ENCODE measurements at places on chromosomes 7 and 10.

GRCh38 chr10:62264126-62264525 is 4.5 kb downstream of the RTKN2 start:
- DNase-seq: no peak

DNA sequence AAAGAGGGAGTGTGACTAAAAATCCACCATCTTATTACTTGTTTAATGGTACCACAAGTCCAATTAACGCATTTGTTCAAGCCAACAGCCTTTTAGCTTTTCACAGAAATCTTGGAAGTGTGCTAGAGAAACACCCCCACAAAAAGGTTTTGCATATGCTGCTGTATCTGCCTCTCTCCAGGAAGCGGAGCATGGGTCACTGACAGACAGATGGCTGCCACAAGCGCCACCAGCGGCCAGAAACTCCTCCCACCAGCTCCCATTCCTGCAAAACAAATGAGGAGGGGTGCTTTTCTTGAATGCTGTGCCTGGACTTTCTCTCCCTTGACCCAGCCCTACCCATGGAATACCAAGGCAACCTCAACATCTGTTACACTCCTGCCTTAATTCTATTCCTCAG is 176.3 kb upstream of the LRGUK start:
- DNase-seq: no peak

DNA sequence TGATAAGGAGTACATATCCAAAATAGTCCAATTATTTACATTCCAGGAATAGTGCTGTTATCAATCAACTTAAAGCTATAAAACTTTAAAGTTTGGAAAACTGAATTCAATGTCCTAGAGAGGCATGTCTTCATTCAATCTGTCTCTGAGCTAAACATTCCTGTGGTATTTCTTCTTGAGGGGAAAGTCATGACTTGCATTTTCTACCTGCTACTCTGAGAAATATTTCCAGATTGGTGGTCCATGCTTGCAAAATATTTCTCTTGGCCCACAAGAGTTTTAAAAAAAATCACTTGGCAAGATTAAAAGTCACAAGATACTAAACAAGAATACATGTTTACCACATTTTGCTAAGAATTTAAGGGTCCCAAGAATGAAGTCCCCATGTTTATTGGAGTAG is 63.6 kb upstream of the HGF start:
- no peak for DNase-seq

GRCh38 chr10:44402465-44403195 is 17.7 kb upstream of the CXCL12 start:
- DNase-seq: no peak

DNA sequence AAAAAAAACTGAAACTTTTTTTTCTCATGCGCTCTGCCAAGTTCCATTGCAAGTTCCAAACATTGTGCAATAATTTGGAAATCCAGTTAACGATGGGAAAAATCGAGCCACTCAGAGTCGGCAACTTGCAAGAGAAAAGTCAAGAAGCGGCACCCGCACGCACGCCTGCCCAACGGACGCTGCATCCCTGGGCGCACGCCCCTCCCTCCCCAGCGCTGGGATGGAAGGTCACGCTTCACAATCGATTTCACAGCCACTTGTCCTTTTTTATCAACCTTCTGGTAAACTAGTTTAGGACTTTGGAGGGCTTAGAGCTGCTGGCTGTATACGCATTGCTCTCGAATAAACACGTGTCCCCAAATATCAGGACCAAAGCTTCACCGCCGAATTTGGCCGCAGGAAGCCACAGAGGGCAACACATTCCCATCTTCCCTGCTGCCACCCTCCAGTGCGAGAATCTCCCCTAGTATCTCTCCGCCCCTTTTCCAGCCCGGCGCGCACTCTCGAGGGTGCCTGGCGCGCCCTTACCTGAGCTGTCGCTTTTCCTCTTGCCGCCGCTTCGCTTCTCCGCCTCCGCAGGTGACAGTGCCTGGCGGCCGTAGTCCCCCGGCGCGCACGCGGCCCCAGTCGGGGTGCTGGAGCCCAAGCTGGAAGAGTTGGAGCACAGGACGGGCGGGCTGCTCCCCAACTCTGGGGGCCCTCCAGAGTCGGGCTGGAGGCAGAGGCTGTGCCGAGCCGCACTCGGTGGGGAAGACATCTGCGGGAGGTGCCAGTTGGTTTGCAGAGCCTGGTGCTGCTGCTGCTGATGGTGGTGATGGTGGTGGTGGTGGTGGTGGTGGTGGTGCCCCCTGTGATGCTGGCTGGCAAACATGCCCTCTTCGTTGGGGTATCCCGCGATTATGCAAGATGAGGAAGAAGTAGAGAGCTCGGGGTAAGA is 857 bp downstream of the MEOX2 start:
- no peak for DNase-seq

Data from stimulated activated CD8-positive, alpha-beta memory T cell treated with anti-CD3 and anti-CD28 coated beads, Interleukin-7, amount 100 ng/mL, for 1 hour (primary cell).